Activated gamma-delta T cell treated with Interleukin-2 at 50 U/mL for 16 hours (primary cell): ENCODE measurements at places on chromosomes 2 and 18.

GRCh38 chr2:20803974-20804373 is 18.9 kb downstream of the LDAH start:
- no peak for DNase-seq

GRCh38 chr2:110690083-110690965 is 12.5 kb upstream of the BUB1 start:
- DNase-seq: no peak

- DNase-seq: no peak
These were observed 92.1 kb downstream of the RPRM start for GRCh38 chr2:153386481-153386897.

- no peak for DNase-seq
These were observed 100.9 kb upstream of the NXPH2 start for GRCh38 chr2:138881126-138881525.

DNA sequence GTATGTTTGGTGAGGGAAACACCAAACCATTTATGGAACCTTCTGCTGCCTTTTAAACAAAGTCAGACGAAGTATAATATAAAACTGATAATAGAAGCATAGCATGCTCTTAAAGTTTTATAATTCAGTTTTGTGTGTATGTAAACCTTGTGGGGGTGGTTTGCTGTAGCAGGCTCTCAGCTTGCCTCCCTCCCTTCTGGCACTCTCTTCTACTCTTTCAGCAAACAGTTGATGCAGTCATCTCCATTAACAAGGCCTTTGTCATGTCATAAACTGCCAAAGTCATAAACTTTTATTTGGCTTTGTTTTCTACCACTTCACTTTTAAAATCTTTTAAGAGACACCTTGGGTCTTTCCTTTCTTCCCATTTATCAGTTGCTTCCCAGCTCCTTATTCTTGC is 448.2 kb upstream of the SETBP1 start:
- no peak for DNase-seq

DNA sequence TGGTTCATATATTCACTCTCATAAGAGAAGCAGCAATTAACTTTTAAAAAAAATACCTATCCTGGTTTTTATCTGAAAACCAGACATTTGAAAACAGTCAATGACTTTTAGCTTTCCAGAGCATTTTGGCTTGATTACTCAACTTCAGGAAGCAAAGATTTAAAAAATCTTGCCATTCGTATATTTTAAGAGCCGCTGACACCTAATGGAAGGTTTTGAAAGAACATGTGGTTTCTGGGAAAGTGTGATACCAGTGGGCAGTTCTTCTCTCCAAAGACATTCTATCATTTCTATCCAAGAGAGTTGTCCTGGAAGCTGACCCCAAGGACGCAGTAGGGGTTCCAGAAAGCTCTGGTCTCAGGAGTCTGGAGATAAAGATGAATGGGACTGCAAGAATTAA is 234.7 kb downstream of the TTC32 start:
- DNase-seq: no peak

GRCh38 chr2:152594022-152594766 is 123.1 kb downstream of the PRPF40A start:
- no peak for DNase-seq

- no peak for DNase-seq
These were observed 31.8 kb downstream of the TMEM17 start for GRCh38 chr2:62474176-62474575.

- no peak for DNase-seq
These were observed 208.1 kb upstream of the HAAO start for GRCh38 chr2:43000242-43001054.

GRCh38 chr2:205714058-205714776 is 31.9 kb downstream of the NRP2 start:
- no peak for DNase-seq

DNA sequence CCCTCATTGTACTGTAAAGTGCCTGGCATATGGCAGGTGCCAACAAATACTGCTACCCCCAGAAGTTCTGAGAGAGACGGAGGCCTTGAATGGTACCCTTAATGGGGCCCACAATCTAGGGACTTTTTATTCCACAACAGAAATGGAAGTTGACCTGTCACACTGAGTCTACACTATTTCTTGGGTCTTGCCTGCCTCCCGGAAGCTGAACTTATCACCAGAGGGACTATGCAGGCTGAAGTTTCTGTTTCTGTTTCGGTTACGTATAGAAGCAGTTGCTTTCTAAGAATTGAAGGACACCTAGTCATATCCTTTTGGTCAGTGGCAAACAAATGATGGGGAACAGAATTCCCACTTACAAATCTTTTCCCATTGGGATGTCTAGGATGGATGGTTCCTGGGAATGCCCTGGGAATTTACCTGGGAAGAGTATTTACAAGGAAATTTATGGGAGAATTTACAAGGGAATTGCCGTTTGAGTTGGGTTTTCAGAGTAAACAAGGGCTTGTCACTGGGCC is 74.2 kb downstream of the HS1BP3 start:
- no peak for DNase-seq

GRCh38 chr2:177143444-177143843 is 69.2 kb upstream of the HNRNPA3 start:
- no peak for DNase-seq

GRCh38 chr2:134670955-134671354 is 47.8 kb downstream of the TMEM163 start:
- DNase-seq: no peak

GRCh38 chr2:53508667-53509066 is 258.9 kb upstream of the CHAC2 start:
- DNase-seq: no peak

GRCh38 chr2:69255760-69256159 is 131.3 kb downstream of the GFPT1 start:
- DNase-seq: no peak

GRCh38 chr2:195498176-195498575 is 158.8 kb upstream of the SLC39A10 start:
- DNase-seq: peak; percentile 65

GRCh38 chr2:13650586-13651180 is 933.9 kb downstream of the TRIB2 start:
- DNase-seq: no peak

DNA sequence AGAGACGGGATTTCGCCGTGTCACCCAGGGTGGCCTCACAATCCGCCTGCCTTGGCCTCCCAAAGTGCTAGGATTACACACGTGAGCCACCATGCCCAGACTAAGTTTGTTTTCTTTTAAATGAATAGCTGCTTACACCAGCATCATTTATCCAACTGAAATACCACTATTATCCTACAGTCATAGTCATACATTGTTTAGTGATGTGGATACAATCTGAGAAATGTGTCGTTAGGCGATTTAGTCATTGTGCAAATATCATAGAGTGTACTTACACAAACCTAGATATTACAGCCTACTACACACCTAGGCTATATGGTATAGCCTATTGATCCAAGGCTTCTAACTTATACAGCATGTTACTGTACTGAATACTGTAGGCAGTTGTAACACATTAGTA is 10.3 kb downstream of the ZC3H15 start:
- DNase-seq: no peak

DNA sequence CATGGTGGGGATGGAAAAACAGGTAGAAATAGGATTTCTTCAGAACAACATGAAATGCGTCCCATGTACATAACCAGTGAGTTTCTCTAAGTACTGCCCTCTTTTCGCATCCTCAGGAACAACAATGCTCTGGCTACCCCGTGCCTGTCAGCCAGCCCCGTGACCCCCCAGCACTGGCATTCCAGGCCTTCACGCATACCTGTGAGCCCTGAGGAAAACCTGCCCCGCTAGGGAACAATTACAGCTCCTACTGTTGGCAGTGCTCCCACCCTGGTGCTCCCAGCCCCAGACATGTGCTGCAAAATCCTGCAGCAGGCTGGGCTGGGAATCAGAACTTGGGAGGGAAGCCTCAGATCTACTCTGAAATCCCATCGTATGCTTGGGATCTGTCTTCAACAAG is 9.1 kb downstream of the SMAD7 start:
- DNase-seq: no peak

- DNase-seq: no peak
These were observed 48.3 kb downstream of the TSPYL6 start for GRCh38 chr2:54207666-54208195.

DNA sequence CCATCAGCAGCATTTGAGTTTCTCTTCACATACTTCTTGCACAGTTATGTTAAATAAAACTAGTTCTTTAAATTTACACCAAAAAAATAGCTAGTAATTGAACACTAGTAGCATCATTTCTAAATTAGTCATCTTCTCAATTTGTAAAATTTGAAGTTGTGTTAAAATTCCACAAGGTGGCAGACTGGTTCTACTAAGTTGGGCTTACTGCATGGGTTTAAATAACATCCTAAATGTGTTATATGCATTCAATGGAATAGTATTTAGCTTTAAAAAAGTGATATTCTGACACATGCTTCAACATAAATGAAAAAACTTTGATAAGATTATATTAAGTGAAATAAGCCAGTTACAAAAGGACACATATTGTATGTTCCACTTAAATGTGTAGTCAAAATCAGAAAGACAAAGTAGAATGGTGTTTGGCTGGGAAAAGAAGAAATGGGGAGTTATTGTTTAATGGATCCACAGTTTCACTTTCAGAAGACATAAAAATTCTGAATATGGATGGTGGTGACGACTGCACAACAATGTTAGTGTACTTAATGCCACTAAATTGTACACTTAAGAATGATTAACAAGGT is 28.7 kb upstream of the RPRD1A start:
- DNase-seq: no peak

DNA sequence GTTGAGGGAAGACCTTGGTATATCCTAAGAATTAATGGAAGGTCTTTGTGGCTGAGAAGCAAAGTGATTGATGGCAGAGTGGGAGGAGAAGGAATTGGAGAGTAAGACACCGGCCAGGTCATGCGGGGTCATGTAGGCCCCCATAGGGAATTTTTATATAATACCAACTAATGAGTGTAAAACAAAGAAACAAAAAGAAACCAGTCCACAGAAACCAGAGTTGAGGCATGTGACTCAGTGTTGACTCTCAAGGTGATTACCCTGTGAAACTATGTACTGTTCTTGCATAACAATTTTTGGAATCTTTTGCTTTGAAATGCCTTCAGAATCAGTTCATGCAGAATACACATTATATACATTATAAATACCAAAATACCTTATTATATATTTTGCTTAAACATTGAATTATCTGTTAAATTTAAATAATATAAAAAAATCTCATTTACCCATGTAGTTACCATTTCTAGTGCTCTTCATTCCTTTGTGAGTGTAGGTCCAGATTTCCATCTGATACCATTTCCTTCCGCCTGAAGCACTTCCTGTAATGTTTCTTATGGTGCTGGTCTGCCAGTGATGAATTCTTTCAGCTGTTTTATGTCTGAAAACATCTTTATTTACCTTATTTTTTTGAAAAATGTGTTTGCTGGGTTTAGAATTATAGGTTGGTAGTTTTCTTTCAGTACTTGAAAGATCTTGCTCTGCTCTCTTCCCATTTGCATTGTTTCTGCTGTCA is 8.6 kb downstream of the CLIP4 start:
- no peak for DNase-seq

DNA sequence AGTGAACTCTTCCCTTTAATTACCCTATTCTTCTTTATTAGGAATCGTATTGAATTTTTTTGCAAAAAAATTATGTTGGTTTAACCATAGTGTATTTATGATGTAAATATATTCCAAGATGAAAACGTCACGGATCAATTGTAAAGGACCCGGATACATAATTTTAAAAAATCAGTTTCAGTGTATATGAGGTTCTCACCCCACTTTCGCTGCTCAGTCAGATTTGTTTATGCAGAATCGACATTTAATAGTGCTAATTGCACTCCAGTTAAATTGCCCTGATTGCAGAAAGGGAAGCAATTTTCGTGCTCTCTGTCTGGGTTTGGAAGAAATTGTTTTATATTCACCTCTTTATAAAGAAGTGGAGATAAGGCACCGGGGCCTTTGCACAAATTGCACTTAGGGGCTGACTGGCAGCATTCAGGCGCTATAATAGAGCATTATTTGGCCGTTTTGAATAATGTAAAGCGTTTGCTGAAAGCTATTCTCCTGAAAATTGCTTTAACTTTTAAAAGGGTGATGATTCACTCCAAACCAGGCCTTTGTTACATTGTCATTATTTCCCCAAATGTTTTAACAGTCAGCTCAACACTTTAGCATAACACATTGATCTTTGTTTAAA is 3.0 kb upstream of the SP9 start:
- no peak for DNase-seq

DNA sequence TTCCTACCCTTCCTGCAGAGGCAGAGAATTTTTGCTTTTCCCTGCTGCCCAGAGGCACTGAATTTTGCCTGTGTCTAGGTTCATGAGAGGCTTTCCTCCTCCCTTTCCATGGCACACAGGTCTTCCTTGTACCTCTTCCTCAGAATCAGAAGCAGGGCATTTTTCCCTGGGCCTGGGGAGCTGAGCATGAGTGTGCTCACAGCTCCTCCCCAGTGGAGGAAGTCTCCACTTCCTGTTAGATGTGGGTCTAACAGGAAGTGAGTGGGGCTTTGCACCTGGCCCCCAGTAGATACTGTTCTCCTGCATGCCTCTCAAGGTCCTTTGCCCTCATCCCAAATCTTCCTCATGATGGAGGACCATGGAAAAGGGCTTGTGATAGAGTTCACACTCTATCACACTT is 297.2 kb upstream of the FIGN start:
- no peak for DNase-seq

DNA sequence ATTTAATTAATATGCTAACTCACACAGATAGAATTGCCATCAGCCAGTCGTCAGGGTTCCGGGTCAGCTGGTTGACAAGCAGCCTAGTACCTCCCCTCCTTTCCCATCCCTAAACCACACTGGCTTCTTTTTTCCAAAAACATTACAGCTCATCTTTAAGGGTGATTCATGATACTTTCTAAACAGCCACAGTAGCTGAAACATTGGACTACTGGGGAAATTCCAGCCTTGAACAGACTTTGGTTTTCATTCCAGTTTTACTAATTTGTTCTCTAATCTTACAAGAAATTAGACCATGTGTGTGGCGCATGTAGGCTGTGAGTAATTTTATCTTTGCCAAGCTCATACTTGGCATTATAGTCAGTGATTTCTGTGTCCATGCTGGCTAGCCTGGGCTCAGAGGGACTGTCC is 110.8 kb downstream of the FMNL2 start:
- no peak for DNase-seq

GRCh38 chr2:15260196-15260595 is 300.9 kb downstream of the NBAS start:
- no peak for DNase-seq

- no peak for DNase-seq
These were observed 694.9 kb upstream of the KLHL29 start for GRCh38 chr2:22690096-22690495.

- no peak for DNase-seq
These were observed 10.0 kb upstream of the GBX2 start for GRCh38 chr2:236177967-236178889.

DNA sequence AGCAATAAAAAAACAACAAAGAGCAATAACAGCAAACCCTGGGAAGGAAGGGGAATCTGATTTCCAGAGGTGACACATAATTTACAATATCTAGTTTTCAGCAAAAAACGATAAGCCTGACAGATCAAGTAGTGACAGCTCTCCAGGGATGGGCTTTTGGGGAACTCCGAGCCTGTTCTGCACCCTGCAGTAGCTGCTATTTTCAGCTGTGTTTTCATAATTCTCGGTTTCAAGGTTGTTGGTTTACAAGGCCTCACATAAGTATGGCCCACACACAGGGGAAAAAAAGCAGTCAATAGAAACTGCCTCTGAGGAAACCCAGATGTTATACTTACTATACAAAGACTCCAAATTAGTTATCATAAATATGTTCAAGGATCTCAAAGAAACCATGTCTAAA is 67.7 kb upstream of the CTLA4 start:
- DNase-seq: no peak

- peak; percentile 22 for DNase-seq
These were observed 178.2 kb downstream of the ANAPC1 start for GRCh38 chr2:111705711-111706336.

- no peak for DNase-seq
These were observed 679 bp upstream of the WDR75 start for GRCh38 chr2:189440644-189440946.
